ENCODE measurements at places on chromosomes 3 and 15.

- DNase-seq = no peak
Measured at GRCh38 chr3:108437439-108437838, 73.0 kb downstream of the MYH15 start.

DNA sequence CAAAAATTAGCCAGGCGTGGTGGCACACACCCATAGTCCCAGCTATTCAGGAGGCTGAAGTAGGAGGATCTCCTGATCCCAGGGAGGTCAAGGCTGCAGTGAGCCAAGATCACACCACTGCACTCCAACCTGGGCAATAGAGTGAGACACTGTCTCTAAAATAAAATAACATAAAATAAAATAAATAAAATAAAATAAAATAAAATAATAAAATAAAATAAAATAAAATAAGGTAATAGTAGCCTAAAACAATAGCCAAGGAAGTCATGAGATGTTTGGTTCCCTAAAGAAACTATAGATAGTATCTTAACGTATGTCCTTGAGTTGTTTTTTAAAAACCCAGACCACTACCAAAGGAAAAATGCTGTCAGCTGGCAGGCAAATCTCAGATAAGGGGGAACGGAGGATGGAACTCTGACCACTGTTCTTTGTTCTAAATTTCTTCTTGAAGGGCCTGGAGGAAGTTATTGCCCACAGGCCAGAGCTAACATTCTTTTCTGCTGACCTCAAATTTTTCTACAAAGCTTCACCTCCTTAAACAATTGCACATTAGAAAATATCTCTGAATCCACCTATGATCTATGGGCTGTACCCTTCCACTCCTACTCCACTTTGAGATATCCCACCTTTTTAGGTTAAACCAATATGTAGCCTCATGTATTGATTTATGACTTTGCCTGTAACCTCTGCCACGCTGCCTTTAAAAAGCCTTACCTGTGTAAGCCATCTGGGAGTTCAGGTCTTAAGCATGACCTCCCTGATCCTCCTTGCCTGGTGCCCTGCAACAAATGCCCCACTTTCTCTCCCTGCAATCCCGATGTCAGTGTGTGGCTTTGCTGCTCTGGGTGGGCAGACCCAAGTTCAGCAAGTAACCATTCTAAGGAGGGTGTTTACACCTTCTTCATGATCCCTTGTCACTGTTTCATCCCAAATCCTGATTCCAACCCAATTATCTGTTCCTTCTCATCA lies 126.2 kb upstream of the BHLHE40 start:
- no peak for DNase-seq

GRCh38 chr3:29183346-29184087 lies 97.4 kb upstream of the RBMS3 start:
- no peak for DNase-seq

DNA sequence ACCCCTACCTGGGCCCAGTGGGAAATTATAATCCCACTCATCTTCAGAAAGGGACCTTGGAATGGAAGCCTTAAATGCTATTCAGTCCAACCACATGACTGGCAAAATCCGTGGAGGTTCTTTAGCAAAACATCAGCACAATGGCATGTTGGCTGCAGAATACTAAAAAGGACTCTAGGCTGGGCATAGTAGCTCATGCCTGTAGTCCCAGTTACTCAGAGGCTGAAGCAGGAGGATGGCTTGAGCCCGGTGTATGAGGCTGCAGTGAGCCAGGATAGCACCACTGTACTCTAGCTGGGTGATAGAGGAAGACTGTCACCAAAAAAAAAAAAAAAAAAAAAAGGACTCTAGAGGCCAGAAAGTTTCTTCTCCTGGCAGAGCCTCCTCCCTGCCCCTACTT lies 60.6 kb upstream of the RYK start:
- no peak for DNase-seq

DNA sequence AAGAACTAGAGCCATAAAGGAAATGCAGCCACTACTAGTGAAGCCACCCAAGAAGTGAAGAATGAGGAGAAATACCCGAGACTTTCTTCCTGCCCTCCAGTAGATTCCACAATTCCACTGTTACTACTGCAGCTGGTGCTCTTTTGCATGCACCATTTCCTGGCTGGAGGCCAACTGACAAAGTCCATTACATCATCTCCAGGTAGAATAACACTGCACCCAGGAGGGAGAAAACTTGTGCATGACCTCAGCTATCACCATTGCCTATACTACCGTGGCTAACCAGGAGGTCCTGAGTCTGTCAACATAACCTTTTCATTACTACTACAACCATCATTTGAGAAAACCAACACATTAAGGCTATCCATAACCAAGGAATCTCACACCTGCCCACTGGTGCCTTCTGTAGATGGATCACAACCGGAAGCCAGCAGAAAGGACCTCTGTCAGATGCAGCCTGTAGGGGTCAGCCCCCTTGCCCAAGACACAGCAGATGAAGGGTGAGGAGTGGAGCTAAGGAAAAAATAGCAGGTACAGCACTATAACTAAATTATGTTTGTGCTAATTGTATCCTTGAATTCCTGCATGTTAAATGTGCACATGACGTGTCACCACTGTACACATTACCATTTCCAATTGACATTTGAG lies 200.8 kb upstream of the C2CD4B start:
- no peak for DNase-seq

DNA sequence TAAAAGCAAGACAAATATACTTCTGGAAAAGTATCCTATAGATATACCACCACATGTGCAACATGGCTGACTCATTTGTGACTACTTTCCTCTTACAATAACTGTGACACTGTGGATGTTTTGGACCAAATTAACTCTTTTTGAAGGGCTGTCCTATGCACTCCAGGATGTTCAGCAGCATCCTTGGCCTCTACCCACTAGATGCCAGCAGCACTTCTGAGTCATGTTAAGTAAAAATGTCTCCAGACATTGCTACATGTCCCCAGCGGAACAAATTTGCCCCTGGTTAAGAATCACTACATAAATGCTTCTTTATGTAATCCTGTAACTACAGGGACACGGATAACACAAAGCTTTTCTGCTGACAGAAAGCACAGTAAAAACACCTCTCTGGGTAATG lies 32.0 kb downstream of the RUVBL1 start:
- no peak for DNase-seq

DNA sequence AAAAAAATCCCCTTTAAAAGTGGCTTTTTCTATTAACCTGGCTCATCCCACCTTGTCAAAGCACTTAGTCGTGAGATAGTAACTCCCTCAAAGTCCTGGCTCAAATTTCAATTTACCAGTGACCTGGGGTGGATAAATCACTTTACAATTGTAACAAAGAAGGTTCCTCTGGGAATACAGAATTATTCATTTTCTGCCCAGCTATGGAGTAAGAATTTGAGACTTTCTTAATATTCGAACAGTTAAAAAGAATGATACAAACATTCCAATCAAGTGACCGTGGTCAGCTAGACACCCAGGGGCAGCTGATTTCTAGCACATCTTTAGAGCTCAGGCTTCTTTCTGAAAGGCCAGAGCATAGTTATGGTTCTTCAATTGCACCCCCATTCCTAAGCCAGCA lies 291.0 kb upstream of the TGFBR2 start:
- DNase-seq = no peak

DNA sequence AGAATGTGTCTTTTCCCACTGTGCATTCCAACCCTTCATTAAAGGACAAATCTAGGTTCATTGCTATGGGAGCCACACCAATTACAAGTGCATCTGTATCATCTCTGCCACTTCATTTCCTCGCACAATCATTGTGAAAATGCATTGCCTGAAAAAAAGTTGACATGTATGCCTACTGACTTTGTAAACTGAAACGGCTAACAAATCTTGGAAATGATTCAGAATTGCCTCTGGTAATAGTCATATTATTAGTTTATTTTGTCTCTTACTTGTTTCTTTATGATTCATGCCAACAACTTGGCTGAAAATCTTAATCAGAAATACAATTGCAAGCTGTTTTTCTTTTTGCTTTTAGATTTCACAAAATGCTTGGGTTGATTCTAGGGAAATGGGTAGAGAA lies 497.1 kb downstream of the ZIC1 start:
- no peak for DNase-seq

GRCh38 chr15:101773496-101774100 lies 29.7 kb upstream of the OR4F6 start:
- peak; percentile 5 for DNase-seq

- no peak for DNase-seq
Measured at GRCh38 chr3:59245859-59246501, 196.2 kb upstream of the CFAP20DC start.

GRCh38 chr15:76184650-76185035 lies 124.9 kb downstream of the TMEM266 start:
- DNase-seq = no peak

- no peak for DNase-seq
Measured at GRCh38 chr3:3851621-3852323, 52.5 kb downstream of the LRRN1 start.

DNA sequence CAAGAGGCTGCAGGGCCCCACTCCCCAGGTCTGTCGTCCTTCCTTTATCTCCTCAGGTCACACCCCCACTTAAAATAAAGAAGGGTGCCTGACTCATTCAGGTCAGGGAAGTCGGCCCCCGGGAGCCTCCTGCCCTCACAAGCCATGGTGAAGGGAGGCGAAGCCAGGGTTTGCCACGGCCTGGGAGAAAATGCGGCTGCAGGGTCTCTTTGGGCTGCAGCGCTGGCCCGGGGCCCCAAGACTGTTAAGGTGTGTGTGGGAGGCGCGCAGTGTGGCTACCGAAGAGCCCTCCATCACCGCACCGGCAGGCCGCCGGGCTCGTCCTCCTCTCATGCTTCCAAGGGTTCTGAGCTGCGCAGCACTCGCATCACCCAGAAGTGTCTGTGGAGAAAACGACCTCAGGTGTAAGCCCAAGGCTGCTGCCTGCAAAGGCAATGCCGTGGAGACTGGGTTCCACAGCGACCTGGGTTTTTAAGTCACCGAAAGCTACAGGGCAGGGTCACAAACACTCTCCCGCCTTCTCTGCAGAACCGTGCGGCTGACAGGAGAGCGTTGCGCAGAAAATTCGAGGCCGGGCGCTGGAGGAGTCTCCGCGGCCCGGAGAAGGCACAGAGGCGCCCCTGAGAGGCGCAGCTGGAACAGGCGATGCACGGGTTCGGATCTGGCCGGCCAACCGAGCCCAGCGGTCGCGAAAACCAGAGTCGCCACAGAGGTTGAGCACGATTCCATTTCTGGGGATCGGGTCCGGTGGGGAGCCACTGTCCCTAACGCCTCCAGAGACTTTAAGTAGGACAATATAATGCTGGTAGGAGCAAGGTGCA lies 8.7 kb downstream of the FOXL2 start:
- DNase-seq = no peak

DNA sequence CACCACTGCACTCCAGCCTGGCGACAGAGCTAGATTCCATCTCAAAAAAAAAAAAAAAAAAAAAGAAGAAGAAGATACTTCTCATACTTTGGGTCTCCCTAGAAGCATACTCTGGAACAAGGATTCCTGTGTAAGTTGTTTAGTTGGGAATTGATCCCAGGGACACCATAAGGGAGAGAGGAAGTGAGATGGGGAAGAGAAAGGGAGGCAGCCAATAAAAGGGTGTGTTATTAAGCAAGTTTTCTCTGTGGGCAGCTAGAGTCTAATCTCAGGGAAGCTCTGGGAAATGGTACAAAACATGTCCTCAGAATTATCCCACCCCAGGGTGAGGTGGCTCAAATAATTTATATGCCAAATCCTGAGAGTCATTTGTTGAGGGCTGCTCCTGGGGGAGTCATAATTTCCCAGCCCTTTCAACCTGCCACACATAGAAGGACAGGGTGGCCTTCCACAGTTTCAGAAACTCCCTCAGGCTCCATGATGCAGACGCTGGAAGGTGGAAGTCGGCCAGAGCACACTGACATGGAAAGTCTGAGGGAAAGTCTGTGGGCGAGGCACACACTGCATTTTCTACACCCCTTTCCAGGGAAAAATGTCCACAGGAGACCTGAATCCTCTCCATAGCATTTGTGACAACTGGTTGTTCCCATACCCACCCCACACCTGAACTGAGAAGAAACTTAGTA lies 86.4 kb upstream of the SLC4A7 start:
- no peak for DNase-seq

DNA sequence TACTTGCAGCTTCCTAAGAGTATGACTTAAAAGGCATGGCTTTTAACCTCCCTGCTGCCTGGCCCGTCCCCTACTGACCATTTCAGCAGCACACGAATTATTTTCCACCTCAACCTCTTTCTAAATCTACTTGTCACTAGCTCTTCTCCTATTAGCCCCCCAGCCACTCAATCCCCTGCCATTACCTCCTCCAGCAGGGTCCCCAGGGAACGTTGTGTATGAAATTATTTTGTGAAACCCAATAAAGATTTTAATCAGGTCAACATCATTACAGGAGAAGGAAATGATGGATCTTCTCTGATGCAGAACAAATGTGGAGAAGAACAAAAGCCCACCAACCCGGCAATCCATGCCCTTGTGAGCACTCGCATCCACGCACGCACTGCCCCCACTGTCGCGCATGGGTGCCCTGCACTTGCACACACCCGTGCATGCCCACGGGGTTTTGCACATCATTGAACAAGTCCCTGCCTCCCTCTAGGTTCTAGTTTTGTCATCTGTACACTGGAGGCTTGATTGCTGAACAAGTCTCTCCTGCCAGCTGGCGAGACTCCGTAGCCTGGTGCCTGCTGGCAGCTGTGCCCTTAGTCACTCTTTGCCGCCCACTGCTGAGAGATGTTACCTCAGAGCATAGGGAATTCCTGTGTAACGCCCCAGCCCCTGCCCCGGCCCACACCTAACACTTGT lies 51.6 kb downstream of the LINGO1 start:
- DNase-seq = no peak

- no peak for DNase-seq
Measured at GRCh38 chr3:195847055-195847950, 35.6 kb upstream of the MUC4 start.

DNA sequence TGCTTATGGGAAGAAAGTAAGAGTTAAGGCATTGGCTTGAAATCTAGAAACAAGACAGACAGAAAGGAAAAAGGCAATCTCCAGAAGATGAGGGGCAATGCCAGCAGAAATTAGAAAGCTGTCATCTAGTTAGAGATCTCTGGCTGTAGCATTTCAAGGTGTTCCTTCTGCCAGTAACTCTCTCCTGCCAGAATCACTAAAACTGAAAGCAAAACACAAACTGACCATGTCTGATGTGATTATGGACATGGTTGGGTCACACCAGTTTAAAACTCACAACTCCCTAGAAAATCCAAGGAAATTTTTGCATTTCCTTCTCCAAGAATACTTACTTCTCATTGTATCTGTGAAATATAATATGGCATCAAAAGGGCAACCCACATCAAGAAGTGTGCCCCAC lies 82.9 kb downstream of the LDHAL6B start:
- DNase-seq = no peak

- DNase-seq = no peak
Measured at GRCh38 chr3:174251681-174252080, 607.5 kb upstream of the NAALADL2 start.

- peak; percentile 75 for DNase-seq
Measured at GRCh38 chr3:105823149-105823867, 45.5 kb downstream of the CBLB start.

- DNase-seq = no peak
Measured at GRCh38 chr15:80549654-80550053, 145.5 kb upstream of the ABHD17C start.

GRCh38 chr15:100016632-100017031 lies 283.4 kb upstream of the LYSMD4 start:
- DNase-seq = no peak

GRCh38 chr3:71247221-71247957 lies 336.1 kb downstream of the FOXP1 start:
- DNase-seq = peak; percentile 11

- DNase-seq = no peak
Measured at GRCh38 chr15:98676586-98677270, 28.4 kb downstream of the IGF1R start.

- no peak for DNase-seq
Measured at GRCh38 chr15:54839379-54839778, 357.4 kb downstream of the RSL24D1 start.
